Activated naive CD4-positive, alpha-beta T cell treated with Interleukin-2 at 50 U/mL for 16 hours (primary cell): ENCODE measurements at places on chromosomes 3 and 15.

- DNase-seq: peak; percentile 38
Measured at GRCh38 chr15:40793216-40793989, 13.5 kb upstream of the ZFYVE19 start.

- no peak for DNase-seq
Measured at GRCh38 chr15:81061490-81062253, 60.9 kb downstream of the TLNRD1 start.

GRCh38 chr15:39079296-39079847 lies 501.5 kb upstream of the THBS1 start:
- no peak for DNase-seq

- DNase-seq: no peak
Measured at GRCh38 chr3:106296062-106296461, 427.2 kb upstream of the CBLB start.

- DNase-seq: no peak
Measured at GRCh38 chr3:23152989-23153388, 50.1 kb upstream of the UBE2E2 start.

- DNase-seq: no peak
Measured at GRCh38 chr3:62874711-62875557, at the start of gene CADPS. Gene CADPS, minus strand, starts transcription at chr3:62875416. Its CDS starts 387 bp downstream, at chr3:62875029.

GRCh38 chr3:2985479-2985878 lies 124.7 kb downstream of the IL5RA start:
- no peak for DNase-seq
